ENCODE measurements at places on chromosomes 4 and X.

DNA sequence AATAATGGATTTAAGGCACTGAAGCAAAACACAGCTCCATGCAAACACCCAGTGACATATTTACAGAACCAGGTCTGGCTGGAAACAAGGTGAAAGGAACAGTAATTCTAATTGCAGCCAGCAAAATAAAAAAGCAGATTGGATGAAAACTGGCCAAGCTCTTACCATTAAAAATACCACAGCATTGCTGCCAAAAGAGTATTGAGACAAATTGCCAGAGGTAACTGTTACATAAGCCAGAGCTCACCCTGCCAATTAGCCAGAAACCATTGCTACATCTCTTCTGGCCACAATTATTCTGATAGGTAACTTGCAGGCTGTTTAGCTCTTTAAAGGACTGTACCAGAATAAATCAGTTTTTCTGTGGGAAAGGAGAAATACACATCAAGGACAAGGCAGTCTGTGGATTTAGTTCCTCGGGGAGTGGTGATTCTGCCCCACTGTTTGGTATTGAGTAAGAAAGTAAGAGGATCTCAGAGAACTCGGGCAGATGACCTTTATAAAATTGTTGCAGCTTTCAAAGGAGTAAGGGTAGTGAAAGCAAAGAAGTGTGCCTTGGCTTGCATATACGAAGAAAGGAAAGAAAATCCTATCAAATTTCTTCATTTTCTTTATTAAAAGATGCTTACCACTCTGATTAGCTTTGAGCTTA lies 369.5 kb downstream of the PPP3CA start:
- no peak for DNase-seq

- DNase-seq: no peak
Measured at GRCh38 chr4:77001907-77002306, 52.4 kb downstream of the SEPTIN11 start.

GRCh38 chr4:147714575-147715401 lies 17.1 kb upstream of the ARHGAP10 start:
- DNase-seq: no peak

DNA sequence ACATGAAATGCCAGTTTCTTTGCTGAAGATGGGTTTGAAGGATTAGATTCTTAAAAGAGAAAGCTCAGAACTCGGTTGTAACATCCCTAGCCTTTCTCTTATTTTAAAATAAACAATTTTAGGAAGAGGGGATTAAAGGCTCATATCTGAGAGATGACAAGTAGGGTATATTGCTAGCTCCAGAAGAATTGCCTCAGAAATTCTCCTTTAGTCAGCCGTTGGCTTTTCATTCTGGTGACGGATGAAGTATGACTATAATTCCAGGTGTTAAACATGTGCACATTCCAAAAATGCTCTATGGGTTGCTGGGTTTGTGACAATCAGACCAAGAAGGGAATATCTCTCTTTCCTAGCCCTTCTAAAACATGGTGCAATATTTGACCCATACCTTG lies 17.8 kb downstream of the DKK2 start:
- no peak for DNase-seq

DNA sequence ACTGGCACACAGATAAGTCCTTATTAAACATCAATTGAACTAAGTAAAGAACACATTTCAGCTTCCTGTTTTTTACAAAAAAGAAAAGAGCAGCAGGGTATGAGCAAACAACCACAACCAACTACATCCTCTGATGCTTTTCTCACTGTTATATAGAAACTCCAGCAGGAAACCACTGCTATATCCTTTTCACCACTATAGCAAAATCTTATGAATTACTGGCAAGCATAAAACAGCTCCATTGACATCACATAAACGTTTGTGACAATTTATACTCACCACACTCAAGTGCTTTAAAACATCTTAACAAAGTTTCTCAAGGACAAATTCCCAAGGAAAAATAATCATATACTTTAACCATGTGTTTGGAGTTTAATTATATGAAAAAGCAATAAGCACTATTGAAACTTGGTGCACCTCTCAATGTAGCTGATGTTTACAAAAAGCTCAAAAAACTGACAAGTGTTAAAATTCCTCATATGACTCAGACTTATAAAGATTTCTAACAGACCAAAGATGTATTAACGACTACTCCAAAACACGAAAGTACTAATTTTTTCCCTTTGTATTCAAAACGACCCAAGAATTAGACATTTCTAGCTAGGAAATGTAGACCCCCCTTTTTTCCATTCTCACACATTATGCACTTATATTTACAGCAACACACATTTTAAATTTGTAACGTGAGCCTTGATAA lies 12.9 kb downstream of the GPRIN3 start:
- DNase-seq: no peak

DNA sequence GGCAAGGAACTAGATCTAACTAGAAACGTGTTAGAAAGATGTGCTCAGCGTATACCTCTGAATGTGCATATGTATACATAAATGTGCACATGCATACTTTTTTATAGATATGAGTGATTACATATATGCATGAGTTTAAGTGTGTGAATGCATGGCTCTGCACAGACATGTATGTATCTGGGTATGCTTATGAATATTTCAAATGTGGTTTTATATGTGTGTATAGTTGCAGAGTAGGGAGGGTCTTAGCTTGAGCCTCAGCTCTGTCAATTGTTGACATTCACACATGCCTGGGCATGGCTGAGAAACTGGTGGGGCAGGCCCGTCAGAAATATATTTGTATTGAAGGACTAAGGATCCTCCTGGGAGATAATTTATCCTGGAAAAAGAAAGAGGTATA lies 31.1 kb downstream of the RAP2C start:
- DNase-seq: no peak

DNA sequence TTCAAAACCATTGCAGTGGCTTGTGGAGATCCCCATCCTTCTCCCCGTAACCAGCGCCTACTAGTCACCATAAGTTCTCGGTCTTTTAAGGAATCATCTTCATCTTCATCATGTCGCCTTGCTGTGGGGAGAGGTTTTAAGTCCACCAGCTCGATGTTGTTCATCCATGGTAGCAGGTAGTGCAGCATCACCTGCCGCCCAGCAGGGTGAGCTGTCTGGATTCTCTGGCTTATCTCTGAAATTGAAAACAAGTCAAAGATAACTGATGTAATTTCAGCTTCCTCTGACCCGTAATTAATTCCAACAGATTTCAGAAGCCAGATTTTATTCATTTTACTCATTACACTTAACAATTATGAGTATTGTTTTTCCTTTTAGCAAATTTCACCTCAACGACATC lies 67.4 kb downstream of the ZAR1 start:
- no peak for DNase-seq

- DNase-seq: no peak
Measured at GRCh38 chr4:164154416-164154815, 599.5 kb upstream of the SMIM31 start.

GRCh38 chr4:21001490-21001889 lies 301.2 kb downstream of the PACRGL start:
- DNase-seq: no peak

DNA sequence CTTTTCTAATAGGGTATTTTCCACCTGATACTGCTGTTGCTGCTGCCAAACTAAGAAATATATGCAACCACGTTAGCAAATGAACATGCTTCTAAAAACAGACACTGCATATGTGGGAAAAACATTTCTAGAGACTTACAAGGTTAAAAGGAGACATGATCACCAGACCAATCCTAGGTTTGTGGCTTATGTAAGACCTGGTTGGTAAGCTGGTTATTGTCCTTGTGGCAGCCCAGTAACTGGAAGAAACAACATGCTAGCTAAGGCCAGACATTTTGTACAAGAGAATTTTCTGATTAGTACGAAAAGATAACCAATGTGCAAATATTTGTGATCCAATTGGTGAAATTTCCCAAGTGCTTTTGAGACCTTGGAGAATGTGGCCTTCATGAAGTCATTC lies 112.0 kb downstream of the AFF2 start:
- no peak for DNase-seq

DNA sequence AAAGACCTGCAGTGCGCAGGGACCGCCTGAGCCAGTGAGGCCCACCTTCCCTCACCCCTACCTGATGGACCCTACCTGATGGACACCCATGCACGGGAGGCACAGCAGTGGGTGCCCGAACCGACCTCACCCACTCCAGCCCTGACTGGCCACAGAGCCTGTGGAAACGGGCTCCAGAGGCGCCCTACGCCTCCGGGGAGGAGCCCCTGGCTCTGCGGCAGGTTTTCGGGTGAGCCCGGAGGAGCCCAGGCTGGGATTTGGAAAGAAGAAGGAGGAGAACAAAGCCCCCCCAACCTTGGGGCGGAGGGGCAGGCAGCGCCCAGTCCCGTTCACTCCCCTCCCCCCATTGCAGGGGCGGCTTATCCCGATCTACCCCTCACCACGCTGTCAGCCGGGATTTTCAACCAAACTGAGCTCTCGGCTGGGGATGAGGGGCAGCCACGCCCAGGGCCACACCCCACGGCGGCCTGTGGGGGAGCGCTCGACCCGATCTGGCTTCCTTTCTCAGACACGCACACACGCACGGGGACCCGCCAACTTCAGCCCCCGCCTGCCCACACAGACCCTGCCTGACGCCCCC lies 675 bp downstream of the L1CAM start:
- no peak for DNase-seq

DNA sequence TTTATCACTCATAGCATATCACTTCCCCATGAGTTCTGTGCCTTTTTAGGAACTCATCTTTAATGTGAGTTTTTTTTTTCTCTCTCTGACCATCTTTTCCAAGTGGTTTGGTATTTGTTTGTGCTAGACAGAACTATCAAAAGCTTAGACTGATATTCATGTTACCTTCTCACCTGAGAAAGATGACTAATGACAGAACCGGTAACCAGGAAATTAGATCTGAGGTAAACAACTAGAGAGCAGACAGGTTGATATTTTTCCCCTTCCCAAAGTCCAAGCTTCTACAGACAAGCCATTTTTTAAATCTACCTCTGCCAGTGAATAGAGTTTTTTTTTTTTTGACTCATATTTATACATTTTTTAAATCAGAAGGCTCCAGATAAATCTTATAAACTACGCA lies 17.0 kb upstream of the SRD5A3 start:
- DNase-seq: no peak

GRCh38 chr4:183959319-183960045 lies 54.4 kb downstream of the STOX2 start:
- DNase-seq: no peak

DNA sequence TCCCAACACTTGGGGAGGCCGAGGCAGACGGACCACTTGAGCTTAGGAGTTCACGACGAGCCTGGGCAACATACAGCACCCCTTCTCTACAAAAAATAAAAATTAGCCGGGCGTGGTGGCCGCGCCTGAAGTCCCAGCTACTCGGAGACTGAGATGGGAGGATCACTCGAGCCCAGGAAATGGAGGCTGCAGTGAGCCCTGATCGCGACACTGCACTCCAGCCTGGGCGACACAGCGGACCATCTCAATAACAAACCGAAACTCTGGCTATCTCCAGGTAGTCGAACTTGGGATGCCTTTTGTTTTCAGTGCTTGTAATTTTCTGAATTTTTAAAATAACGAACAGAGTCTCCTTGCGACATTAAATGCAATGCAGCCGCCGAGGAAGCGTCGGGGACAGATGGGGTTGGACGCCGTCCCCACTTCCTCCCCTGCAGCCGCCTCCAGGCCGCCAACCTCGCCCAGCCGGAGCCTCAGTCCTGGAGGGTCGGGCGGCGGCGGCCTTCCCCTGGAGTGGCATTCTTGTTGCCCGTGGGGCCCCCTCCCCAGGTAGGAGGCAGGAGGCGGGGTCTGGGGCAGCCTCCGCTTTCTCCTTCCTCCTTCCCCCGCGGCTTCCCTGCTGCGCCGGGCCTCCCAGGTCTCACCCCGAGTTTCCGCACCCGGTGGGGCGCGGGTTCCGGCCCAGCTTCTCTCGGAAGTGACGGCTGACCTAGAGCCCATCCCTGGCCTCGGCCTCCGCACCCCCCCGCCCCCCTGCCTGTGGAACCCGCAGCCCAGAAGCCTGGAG lies 14.6 kb downstream of the HMX1 start:
- DNase-seq: no peak

GRCh38 chrX:13120017-13120416 lies 75.6 kb upstream of the FAM9C start:
- no peak for DNase-seq

DNA sequence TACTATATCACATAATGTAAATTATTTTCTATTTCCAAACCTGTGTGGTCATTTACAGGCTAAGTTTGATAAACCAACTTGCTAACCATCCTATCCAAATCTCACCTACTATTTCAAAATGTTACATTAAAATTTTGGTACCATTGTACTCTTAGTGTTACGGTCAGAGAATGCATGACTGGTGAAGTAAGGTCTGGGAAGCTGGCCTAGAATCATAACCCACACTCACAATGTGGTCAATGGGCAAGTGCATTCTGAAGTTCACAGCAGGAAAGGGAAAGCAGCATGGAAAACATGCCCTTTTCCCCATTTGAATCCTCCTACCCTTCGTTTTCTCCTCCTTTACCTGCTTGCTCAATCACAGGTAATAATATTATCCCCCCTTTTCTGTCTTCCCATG lies 54.4 kb downstream of the PPP3CA start:
- no peak for DNase-seq

- DNase-seq: no peak
Measured at GRCh38 chr4:41787931-41788330, 39.4 kb upstream of the PHOX2B start.

DNA sequence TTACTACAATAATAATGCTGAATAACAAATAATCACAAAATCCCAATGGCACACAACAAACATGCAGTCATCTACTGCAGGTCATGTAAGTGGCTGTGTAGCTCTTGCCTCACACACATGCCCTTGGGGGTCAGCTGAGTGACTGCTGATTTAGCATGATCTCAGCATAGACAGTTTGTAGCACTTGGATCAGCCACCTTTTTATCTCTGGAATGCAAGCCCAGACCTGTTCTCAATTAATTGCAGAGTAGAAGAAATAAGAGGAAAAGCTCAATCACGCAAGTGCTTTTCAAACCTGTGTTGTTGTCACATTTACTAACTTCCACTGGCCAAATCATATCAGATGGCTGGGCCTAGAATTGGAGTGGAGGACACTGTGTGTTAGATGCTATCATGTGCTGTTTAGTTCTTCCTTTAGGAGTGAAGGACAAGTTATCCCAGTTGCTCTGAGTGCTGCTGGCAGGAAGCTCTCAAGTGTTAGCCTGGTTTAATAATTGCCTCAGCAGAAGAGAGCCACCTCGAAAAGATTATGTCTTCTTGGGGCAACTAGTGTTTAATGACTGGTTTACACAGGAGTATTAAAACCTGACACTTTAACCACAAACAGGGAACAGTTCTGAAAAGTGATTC lies 128.3 kb upstream of the EPHA5 start:
- no peak for DNase-seq

GRCh38 chrX:48465336-48465933 lies 4.6 kb downstream of the SLC38A5 start:
- no peak for DNase-seq

DNA sequence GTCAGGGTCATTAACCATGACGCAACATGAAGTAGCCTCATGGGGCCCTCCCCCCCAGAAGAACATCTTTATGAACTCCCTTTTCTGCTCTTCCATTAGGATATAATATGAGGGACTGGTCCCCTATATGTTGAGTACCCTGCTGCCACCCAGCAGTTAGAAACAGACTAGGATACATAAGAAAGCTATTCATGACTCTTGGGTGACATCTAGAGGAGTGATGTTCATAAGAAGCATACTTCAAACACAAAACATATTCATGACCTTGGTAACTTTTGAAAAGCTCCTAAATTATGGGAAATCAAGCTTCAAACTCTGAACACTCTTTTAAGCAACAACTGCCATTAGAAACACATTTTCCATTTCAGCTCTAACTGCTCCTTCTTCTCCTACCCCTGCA lies 155.2 kb upstream of the SPIN4 start:
- DNase-seq: no peak

All from NCI-H524 treated with DMSO at 0.1 percent for 48 hours (cell line).